Fibroblast of lung (primary cell): ENCODE measurements at places on chromosomes 11 and 22. TPM values are rescaled to one million over a fixed set of nuclear protein-coding genes. Genes with fewer than 3 reads are reported as not detected.

PLXNB2 gene
- 130 and 209 TPM in 2 replicates for total RNA-seq

NEAT1 gene
- total RNA-seq = 177 and 299 TPM in 2 replicates

PARVG gene
- not detected in 2 replicates for total RNA-seq

NNMT gene
- 639 and 883 TPM in 2 replicates for total RNA-seq

SYTL2 gene
- 39.8 and 165 TPM in 2 replicates for total RNA-seq

CFL1 gene
- 486 and 680 TPM in 2 replicates for total RNA-seq
